GM04503 (cell line): ENCODE measurements at places on chromosomes 16 and 17.
A peak's percentile ranks its signal among the peaks of the same experiment; 100 is the strongest.

DNA sequence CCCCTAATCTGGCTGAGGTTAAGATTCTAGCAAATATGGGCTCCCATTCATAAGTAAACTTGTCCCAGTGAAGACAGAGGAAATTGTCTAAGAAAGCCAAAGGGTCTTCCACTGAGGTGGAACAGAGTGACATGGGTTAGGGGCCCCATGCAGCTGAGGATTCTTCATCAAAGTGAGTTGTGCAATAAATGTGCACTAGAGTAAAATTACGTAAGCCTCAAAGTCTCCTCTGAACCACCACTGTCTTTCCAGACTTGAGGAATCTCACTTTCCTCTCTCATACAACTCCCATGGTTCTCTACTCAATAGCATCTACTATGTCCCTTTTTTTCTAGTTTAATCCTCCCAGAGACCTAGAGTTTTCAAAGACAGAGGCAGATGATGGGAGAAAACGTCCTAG is 132.4 kb downstream of the CA10 start:
- no peak for DNase-seq

- DNase-seq = no peak
These were observed 41.3 kb upstream of the SIAH1 start for GRCh38 chr16:48426244-48427141.

DNA sequence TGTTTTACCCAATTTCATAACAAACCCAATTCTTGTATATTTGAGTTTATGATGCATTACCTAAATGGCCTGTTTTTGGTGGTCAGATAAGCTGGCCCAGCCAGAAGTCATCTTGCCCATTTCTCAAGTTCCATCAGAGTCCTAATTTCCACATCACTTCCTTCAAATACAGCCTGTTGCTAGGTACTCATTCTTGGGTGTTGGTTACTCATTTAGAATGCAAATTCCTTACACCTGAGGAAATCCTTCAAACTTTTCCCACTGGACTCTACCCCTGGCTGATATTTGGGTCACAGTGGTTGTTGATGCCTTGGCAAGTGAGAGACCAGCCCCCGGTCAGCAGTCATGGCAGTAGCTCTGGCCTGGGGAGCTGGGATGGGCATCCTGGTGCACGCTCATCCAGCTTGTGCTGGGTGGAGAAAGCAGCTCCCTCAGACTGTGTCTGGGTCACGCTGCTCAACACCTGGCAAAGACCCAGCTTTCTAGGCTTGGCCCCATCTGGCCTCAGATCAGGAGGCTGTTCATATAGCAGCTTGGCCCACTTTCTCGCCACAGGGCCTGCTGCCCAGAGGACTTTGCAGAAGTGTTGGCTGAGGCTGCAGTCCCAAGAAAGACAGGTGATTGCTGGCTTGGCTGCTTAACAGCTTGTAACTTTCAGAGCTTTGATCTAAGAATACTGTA is 25.8 kb downstream of the WSB1 start:
- DNase-seq = peak; percentile 28

GRCh38 chr17:50428831-50429424 is 2.9 kb downstream of the ACSF2 start:
- DNase-seq = no peak

DNA sequence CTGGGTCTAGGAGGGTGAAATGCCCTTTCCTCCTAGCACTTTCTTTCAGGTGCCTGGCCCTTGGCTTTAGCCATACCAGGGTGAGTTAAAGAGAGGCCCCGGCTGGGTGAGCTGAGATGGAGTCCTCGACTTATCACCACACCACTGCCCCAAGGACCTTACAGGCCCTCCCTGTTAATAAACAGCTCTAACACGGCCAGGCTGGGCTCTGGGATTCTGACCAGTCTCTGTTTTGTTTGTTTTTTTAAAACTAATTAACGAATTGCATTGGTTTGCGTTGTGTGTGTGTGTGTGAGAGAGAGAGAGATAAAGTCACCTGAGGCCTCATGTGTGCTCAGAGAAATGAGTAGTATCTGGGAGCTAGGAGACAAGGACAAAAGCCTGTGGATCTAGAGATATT is 14.3 kb downstream of the MYL4 start:
- DNase-seq = no peak

DNA sequence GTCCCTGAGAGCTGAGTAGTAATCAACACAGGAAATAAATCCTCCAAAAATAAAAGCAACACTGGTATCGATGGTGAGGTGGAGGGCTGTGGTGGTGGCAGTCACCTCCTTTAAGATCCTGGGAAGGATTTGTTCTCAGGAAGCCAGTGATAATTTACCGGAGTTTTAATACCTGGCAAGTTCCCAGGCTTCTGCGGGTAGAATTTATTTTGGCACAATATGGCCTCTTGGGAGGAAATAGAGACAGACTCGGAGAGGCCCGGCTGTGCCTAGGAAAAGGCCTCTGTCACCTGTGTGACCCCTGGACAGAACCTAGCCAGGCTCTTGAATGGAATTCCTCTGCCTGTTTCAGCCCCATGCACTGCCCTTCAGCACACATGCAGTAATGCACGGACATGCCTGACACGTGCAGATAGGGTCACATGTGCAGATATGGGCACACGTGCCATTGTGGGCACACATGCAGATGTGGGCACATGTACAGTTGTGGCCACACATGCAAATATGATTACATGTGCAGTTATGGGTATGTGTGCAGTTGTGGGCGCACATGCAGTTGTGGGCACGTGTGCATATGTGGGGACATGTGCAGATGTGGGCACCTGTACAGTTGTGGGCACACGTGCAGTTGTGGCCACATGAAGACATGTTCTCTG is 33.5 kb downstream of the MGAT5B start:
- no peak for DNase-seq

GRCh38 chr16:50331570-50331969 is 37.2 kb downstream of the BRD7 start:
- DNase-seq = no peak

GRCh38 chr17:44922746-44923470 is 7.6 kb upstream of the GFAP start:
- DNase-seq = no peak

DNA sequence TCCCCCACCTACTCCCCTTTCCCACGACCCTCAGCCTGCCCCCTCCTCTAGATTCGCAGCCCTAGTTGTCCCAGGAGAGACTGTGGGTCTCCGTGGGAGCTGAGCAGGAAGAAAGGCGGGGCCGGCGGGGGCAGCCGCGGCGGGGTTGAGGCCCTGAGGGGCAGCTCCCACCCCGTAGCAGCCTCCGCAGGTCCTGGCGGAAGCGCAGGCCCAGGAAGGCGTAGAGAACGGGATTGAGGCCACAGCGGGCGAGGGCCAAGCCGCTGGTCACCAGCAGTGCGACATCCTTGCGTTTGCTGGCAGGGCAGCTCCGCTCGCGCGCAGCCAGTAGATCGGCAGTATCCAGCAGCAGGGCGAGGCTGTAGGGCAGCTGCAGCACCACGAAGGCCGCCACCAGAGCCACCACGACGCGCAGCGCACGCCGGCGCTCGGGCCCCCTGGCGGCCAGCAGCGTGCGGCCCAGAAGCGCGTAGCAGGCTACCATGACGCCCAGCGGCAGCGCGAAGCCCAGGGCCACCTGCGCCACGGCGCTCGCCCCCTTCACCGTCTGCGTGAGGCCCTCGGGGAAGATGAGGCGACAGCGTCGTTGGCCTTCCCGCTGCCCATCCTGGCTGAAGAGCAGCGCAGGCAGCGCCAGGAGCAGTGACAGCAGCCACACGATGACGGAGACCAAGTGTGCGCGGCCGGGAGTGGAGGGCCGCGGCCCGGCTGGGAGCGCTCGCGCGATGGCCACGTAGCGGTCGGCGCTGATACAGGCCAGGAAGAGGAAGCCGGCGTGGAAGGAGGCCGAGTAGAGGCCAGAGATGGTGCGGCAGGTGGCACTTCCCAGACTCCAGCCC is 1.9 kb downstream of the CCR10 start:
- DNase-seq = no peak

DNA sequence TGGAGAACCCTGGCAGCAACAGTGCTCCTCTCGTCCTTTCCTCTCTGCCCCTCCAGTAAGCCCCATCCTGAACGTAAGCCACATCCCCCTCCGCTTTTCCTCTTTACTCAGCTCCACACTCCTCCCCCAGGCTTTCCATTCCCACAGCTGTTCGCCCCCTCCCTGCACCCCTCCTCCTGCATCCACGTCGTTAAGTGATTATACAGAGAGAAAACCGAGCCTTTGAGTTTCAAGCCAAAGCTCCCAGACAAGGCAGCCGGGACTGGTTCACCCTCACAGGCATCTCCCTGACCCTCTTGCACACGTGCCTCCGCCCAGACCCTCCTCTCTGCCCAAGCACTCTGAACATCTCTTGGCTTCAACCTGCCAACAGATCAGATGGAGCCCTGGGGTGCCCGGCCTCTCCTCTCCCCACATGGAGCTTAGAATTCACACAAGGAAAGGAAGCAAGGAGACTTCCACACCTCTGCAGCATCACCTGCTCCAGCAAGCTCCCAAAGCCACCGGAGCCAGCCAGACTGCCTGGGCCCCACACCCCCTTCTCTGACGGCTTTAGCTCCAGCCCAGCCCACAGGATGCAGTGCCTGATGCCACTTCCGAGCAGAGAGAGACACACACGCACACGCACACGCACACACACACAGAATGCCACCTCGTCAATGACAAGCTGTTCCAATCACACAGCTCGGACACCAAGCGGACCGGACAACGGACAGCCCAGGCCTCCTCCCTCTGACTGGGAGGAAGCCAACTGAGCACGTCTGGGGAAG is 99.9 kb upstream of the CCL2 start:
- no peak for DNase-seq

- no peak for DNase-seq
These were observed 37.5 kb downstream of the OTOA start for GRCh38 chr16:21701271-21701670.

- no peak for DNase-seq
These were observed 74.5 kb upstream of the C17orf78 start for GRCh38 chr17:37301288-37301687.

- no peak for DNase-seq
These were observed 40.0 kb downstream of the SOCS1 start for GRCh38 chr16:11215935-11216556.

DNA sequence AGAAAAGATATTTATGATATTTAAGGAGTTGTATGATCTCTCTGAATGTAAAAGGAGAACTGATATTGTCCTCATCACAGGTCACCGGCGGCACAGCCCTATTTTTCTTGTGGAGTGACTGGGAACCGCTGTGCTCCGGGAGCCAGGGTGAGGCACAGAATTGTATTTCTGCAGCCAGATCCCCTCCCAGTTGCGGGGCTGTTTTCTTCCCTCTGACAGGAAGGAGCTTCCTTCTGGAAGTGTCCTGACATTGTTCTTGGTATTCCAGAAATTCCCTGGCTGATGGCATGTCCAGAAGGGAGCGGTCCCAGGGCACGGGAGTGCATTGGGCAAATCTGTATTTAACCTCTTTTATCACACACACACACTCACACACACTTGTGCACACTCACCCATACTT is 268.6 kb upstream of the FOXF1 start:
- no peak for DNase-seq

GRCh38 chr17:38815576-38816193 is 9.4 kb downstream of the CWC25 start:
- no peak for DNase-seq

GRCh38 chr16:70715055-70715858 is 29.4 kb upstream of the MTSS2 start:
- peak; percentile 98 for DNase-seq
